Vagina (tissue), 2 donors: ENCODE measurements at places on chromosomes 1 and 21.
A peak's percentile ranks its signal among the peaks of the same experiment; 100 is the strongest.

GRCh38 chr21:16608209-16608830 lies 878.5 kb downstream of the USP25 start:
- no peak for DNase-seq

GRCh38 chr1:202638019-202638700 lies 72.1 kb downstream of the SYT2 start:
- DNase-seq: no peak

DNA sequence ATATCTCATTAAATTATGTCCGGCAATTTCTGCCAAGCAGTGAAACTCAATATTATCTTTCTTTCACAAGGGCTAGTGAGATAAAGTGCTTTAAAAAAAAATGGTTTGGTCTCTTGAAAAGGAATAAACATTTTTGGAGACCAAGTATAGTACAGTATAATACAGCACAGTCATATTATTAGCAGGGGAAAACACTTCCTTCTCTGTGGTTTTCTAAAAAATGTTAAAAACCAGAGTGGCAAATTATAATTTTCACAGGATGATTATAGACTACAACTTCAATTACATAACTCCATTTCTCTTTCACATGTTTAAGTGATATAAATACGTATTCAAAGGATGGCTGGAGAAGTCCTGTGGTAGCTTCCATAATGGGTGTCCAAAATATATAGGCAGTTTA lies 170.3 kb upstream of the DMRTA2 start:
- no peak for DNase-seq

DNA sequence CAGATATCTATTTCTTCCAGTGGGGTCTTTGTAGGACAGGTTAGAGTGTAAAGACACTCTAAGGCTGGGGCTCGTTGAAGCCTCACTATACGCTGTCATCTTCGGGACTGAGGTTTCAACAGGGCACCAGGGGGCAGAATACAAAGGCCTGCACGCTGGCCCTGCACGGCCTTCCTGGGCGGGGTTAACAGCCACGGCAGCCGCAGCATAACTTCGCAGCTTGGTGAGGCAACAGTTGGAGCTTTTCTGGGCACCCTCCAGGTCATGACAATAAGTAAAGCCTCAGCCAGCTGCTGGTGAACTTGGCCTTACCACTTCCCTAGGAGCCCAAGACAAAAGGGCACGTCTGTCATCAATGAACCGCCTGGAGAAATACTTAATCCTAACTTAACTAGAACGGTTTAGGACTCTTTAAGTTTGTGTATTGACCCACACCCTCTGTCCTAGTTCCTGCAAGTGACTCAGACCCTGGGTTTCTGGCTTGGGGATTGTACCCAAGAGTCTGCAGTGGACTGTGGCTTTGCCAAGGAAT lies 2.3 kb upstream of the RUNX1 start:
- DNase-seq: peak; percentile 85

DNA sequence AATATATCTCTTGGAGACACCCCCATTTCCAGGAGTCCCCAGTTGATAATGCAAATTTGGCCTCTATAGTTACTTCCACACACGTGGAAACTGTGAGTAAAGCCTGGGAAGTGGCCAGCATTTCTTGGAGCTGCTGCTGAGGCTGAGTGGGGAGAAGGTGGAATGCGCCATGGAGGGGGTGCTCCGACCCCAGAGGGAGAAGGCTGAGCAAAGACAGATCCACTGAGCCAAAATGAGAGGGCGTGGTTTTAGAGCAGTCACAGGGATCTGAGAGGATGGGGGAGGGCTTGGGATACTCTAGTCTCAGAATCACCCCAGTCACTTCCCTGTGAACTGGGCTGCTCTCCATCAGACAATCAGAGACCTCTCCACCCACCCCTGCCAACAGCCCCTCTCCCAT lies 38.7 kb downstream of the TRIM62 start:
- DNase-seq: no peak

GRCh38 chr1:89888480-89889322 lies 67.9 kb downstream of the LRRC8D start:
- no peak for DNase-seq

GRCh38 chr1:30525631-30525970 lies 197.8 kb downstream of the MATN1 start:
- DNase-seq: no peak

DNA sequence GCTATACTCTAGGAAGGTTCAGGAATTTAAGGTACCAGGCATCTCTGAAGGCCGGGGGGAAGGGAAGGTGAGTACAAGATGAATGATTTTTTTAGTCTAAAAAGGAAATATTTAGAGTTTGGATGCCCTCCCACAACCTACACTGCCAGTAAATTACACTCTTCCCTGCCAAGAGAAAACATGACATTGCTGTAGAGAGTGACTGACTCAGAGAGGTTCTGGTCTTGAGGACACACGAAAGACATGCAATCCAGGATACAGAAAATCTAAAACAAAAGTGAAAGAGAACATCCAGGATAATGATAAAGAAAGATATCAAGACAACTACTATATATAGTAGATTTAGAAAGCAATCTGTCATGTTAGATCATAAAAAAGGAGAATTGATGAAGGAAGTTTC lies 200.5 kb downstream of the TYW3 start:
- DNase-seq: no peak

GRCh38 chr1:87683196-87683956 lies 354.7 kb downstream of the LMO4 start:
- no peak for DNase-seq

- DNase-seq: no peak
Observed at GRCh38 chr1:108502138-108502537, 52.0 kb downstream of the NBPF6 start.

GRCh38 chr21:25838809-25839208 lies 104.0 kb downstream of the GABPA start:
- no peak for DNase-seq

GRCh38 chr1:156480016-156480370 lies 20.6 kb downstream of the MEF2D start:
- DNase-seq: no peak

GRCh38 chr1:215539803-215540570 lies 27.1 kb upstream of the KCTD3 start:
- DNase-seq: no peak

DNA sequence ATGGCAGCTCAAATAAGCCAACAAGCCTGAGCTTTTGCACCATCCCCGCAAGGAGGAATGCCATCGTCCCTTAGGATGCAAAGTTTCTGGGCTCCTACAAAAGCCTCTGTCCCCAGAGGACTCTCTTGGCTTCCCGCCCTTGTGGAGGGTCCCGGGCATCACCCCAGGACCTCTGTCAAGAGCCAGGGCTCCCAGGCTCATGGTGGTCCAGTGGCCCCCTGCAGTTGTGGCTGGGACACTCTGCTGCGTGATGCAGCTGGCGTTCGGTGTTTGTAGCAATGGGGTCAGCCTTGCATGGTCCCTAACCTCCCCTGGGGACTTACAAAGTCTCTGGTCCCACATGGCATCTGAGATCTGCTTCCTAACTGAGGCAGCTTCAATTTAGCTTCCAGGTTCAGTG lies 104.7 kb downstream of the RIPK4 start:
- DNase-seq: no peak

- no peak for DNase-seq
Observed at GRCh38 chr1:60367532-60367931, 294.0 kb upstream of the C1orf87 start.

GRCh38 chr1:200873671-200874397 lies 1.1 kb downstream of the GPR25 start:
- DNase-seq: no peak

GRCh38 chr1:29974316-29974724 lies 738.0 kb downstream of the PTPRU start:
- DNase-seq: no peak

- DNase-seq: no peak
Observed at GRCh38 chr1:184359909-184360308, 26.9 kb upstream of the C1orf21 start.

GRCh38 chr21:44299458-44300261 lies at the start of gene PFKL:
Gene PFKL (plus strand): TSS chr21:44300053. CDS start chr21:44300106, 53 bp downstream.
- DNase-seq: no peak

DNA sequence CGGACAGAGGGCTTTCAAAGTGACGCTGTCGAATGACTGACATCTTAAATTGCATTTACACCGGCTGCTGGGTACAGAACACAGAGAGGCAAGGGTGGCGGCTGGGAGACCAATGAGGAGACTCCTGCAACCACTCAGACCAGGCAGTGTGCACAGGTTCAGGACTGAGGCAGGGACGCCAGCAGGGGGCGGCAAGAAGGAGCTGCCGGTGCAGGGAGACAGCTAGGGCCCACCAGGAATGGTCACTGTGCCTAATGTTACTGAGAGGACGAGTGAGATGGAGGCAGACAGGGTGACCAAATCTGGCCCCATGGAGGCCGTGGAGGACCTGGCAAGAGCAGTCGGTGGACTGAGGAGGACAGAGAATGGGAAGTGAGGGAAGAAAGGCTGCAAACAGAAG lies 23.5 kb downstream of the GLIS1 start:
- no peak for DNase-seq

DNA sequence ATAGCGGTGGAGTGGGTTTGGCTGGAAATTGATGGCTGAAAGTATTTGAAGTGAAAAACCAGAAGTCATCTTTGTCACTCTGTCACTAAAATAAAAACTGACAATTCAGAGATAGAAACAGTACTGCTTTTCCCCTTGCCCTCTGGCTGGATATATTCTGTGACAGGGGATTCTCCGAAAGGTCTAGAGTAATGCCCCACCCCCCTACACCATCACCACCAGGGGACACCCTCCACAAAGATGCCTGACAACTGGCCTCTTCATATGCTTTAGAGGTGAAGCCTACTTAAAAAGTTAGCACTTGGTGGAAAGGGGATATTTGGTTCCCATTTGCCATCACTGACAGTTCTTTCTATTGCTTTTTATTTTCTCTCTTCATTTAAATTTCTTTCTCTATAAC lies 73.5 kb downstream of the SGIP1 start:
- no peak for DNase-seq

DNA sequence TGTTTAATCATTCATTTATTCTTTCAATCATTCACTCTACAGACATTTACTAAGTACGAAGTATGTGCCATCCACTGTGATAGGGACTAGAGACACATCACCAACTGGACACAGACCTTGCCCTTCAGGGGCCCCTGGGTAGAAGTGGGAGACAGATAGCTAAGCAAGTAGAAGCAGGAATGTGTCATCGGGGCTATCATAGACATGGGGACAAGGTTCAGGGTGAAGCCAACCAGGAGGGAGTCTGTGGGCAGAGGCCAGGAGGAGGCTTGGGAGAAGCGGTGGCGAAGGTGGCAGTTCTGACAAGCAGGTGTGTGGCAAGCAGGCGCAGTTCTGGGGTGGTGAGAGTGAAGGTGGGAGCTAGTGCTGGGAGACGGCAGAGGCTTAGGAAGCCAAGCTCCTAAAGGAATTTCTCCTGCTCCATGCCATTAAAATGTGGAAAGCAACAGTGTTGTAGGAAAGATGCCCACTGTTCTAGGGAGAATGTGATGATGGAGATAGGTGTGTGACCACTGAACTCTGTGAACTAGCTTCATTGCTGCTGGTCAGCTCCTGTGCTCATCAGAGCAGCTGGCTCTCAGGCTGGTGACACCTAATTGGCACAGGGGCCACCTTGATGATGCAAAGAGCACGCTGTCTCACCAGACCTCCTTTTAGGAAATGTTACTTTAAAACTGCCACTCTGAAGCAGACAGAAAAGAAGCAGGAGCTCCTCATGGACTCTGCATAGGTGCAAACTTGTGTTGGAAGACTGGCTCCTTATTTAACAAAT lies 79.7 kb upstream of the LPGAT1 start:
- DNase-seq: no peak

GRCh38 chr1:43914576-43915525 lies 18.8 kb upstream of the ARTN start:
- DNase-seq: no peak
